ENCODE measurements at places on chromosomes 16 and 17. TPM values are rescaled to one million over a fixed set of nuclear protein-coding genes. Genes with fewer than 3 reads are reported as not detected.

The ENPP7 gene
- not detected for total RNA-seq

The TNFSF13 gene
- total RNA-seq = 1.5 TPM

The STRADA gene
- 18.3 TPM for total RNA-seq

The KRT28 gene
- total RNA-seq = not detected

The KRTAP17-1 gene
- total RNA-seq = not detected

The LRRC46 gene
- total RNA-seq = 0.32 TPM

The ITGAD gene
- total RNA-seq = 0.19 TPM

The SETD1A gene
- 9.8 TPM for total RNA-seq

The NGFR gene
- total RNA-seq = 16.0 TPM

The ZG16 gene
- total RNA-seq = not detected

The OMG gene
- not detected for total RNA-seq

The KRT32 gene
- 0.08 TPM for total RNA-seq

The NAA38 gene
- 172 TPM for total RNA-seq

The DHX58 gene
- 7.0 TPM for total RNA-seq

The SP2 gene
- total RNA-seq = 5.4 TPM

The OR3A3 gene
- not detected for total RNA-seq

The ZNF785 gene
- not detected for total RNA-seq

The PYY gene
- not detected for total RNA-seq

The ZG16B gene
- 0.45 TPM for total RNA-seq

The NDUFB10 gene
- 551 TPM for total RNA-seq

The CFAP52 gene
- total RNA-seq = not detected

The CD300LB gene
- not detected for total RNA-seq

The USP7 gene
- total RNA-seq = 56.0 TPM

The ASPHD1 gene
- 13.5 TPM for total RNA-seq

The KRT33A gene
- not detected for total RNA-seq

The ABCA8 gene
- 5.8 TPM for total RNA-seq

The DHRS7C gene
- not detected for total RNA-seq

The ACAP1 gene
- 2.5 TPM for total RNA-seq

The CYGB gene
- total RNA-seq = not detected

The RNF222 gene
- total RNA-seq = not detected

The CIBAR2 gene
- not detected for total RNA-seq

The TPSB2 gene
- not detected for total RNA-seq

The AANAT gene
- not detected for total RNA-seq

The MATCAP1 gene
- total RNA-seq = 24.4 TPM

The CCL14 gene
- total RNA-seq = not detected

The KCTD11 gene
- 7.2 TPM for total RNA-seq

The KRTAP2-1 gene
- not detected for total RNA-seq

The CAPN15 gene
- 58.8 TPM for total RNA-seq

The MMP15 gene
- total RNA-seq = 5.5 TPM

The CAMTA2 gene
- total RNA-seq = 46.7 TPM

The ARSG gene
- 2.9 TPM for total RNA-seq

The RNF227 gene
- total RNA-seq = 4.1 TPM
